NT2/D1 (cell line): ENCODE measurements at places on chromosomes 2 and 18.
A peak's percentile ranks its signal among the peaks of the same experiment; 100 is the strongest.

DNA sequence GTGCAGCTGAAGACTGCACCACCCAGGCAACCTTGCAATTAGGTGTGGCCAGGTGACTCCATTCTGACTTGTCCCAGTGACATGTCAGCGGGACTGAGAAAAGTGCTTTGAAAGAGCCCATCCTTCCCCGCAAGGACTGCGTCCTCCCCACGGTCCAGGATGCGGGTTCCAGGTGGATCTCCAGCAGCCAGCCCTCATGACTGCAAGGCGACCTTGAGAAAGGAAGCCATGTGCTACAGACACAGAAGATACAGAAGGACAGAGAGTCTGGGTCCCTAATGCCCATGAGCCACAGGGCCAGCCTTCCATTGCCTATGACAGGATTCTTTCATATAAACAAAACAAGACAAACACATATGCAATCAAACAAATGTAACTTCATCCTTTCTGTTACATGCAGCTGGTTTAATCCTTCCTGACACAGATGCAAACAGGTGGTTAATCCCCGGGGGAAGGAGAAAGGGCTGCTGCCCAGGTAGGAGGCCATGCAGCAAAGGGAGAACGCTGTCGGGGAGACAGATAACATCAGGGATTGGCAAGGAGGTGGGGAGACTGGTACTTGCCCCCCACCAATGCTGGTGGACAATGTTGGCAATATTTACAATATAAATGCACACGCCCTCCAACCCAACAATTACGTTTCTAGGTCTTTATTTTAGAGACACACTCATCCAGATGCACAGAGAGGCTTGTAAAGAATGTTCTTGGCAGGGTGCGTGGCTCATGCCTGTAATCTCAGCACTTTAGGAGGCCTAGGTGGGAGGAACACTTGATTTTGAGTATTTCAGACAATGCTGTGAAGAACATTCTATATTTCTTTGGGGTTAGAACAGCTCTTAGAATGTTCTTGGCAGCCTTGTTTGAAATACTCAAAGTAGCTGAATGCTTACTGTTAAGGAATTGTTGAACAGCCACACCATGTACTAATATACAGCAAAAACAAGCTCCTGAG, 64.8 kb downstream of the NCAPH start:
- no peak for DNase-seq

GRCh38 chr2:62787386-62787785, 81.9 kb downstream of the EHBP1 start:
- no peak for DNase-seq

DNA sequence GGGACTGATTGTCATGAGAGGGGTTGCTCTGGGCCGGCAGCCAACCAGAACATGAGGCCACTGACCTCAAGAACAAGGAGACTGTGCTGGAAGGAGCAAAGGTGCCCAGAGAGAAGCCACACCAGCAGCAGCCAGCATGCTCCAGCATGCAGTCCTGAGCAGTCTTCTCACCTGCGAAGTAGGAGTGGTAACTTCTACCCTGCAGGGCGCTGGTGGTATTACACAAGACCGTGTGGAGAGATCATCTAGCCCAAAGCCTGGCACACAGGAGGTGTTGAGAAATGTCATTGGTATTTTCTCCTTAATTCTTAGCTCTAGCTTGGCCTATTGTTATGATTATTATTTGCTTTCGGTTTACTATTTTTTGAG, 132.7 kb downstream of the TSN start:
- DNase-seq: peak; percentile 28

- DNase-seq: no peak
These were observed 3.1 kb upstream of the GORASP2 start for GRCh38 chr2:170925923-170926322.

DNA sequence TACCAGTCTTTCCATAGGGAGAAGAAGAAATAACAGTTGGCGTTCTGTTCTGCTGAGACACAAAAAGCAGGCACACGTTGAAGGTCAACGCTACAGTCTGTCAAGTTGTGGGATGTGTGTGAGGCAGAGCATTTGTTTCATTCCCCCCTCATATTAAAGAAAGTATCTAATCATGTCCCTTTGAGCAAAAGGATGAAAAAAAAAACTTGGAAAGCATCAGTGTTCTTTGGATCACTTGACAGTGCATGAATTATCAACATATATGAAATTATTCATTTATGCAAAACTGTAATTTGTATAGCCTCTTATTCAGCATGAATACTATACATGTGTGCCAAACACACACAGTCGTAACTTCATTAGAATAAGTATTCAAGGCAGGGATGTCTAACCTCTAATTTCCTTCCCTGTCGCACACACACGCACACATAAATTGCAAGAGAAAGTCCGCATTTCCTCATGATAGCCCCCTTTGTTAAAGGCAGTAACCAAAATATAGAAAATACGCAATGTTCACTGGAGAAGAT, 228.6 kb downstream of the RND3 start:
- DNase-seq: no peak

DNA sequence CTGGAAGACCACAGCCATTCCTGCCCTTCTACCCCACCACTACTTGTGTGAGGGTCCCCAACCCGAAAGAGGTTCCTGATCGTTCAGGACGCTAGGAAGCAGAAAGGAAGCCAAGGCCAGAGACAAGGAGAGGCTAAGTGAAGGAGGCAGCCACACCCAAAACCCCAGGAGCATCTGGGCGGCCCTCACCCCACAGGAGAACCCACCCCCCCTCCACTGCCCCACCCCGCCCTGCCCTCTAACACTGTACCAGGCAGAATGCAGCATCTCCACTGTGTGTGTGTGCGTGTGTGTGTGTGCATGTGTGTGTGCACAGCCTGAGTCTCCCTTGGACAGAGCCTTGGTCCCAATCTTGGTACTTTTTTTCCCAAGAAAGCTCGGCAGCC, 207.5 kb upstream of the HAAO start:
- no peak for DNase-seq
